GM20000 (cell line): ENCODE measurements at places on chromosomes 5 and 9.
A peak's percentile ranks its signal among the peaks of the same experiment; 100 is the strongest.

- DNase-seq, result peak; percentile 22
These were observed 1.1 kb downstream of the MTMR12 start for GRCh38 chr5:32311404-32312196.

GRCh38 chr9:95047452-95048224 lies 269.9 kb downstream of the FANCC start:
- DNase-seq, result peak; percentile 21

DNA sequence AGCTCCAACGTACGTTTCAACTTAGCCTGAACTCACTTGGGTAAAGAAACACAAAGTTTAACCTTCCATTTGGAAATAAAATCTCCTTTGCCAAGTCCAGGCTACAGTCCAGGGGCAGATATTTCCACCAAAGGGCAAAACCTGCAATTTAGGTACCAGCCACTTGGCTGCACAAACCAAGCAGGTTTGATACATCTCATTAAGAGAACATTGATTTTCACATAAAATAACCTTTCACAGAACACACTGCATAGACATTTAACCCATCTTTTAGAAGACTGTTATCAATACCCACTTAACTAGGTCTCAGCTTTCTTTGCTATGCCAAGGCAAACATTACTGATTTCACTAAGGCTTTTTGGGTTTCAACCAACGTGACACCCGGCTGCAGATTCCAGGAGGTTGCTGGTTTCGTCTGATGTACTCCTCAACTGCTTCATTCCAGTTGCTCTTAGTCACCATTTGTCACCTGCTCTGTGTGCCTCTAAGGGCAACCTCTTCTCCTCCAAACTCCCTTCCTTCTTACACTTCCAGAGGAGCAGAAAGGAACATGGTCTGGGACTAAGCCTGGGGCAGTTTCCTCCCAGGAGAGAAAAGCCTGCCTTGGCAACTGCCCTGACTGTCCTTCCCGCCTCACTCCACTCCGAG lies 67.1 kb downstream of the EPB41L4B start:
- no peak for DNase-seq

DNA sequence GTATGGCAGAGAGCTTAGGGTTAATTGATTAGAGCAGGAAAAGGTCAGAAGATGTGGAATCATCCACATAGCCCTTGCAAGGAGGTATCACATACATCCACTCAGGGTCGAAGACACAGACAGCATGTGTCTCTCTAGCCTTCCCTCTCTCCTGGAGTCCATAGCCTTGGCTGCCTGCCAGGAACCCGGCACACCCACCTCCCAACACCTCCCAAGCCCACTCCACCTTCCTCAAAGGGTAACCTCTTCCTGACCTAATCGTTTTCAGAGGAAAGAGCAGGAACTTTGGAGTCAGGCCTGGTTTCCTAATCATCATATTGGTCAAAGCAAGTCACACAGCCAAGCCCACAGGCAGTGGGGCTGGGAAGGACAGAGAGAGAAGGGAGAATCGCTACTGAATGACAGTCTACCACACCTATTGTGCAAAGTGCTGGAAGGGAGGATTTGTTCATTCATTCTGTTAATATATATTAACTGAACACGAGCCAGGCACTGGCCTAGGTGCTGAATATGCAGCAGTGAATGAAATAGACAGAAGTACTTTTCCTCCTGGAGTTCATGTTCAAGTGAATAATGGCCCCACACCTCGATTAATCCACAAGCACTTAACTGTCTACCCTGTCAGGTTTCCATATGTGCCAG lies 107.8 kb downstream of the KCNIP1 start:
- DNase-seq, result no peak

- no peak for DNase-seq
These were observed 5.9 kb downstream of the FAM163B start for GRCh38 chr9:133603135-133603927.

- DNase-seq, result peak; percentile 72
These were observed 22.0 kb downstream of the ENHO start for GRCh38 chr9:34500623-34501267.

DNA sequence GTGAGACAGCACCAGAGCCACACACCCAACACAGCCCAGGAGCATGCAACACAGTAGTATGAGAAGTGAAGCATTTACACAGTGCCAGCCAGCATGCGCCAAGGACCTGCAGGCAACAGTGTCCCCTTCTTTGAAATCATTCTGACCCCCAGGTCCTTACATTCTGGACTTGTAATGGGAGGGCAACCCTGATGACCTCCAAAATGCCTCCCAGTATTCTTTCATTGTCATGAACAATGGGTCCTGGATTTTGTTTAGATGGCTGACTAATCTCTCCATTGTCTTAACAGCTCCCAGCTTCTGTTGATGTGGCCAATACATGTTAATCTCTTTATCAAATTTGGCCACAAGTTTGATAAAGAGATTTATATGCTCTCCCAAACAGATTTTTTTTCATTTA lies 417.1 kb downstream of the DMRTA1 start:
- DNase-seq, result no peak

DNA sequence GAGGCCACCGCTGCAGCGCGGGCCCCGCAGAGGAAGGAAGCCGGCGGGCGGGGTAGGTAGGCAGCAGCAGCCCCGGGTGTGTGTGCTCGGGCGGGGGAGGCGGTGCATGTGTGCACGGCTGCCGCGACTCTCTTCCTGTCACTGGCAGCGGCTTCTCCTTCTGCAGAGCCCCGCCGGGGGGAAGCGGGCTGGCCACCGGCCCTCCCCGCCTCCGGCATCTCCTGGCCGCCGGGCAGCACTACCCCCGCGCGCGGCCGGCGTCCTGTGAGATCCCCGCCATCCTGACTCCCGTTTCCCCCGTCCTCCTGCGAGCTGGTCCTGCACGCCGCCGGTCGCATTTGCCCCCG lies 315 bp downstream of the PIK3R1 start:
- DNase-seq, result peak; percentile 85

DNA sequence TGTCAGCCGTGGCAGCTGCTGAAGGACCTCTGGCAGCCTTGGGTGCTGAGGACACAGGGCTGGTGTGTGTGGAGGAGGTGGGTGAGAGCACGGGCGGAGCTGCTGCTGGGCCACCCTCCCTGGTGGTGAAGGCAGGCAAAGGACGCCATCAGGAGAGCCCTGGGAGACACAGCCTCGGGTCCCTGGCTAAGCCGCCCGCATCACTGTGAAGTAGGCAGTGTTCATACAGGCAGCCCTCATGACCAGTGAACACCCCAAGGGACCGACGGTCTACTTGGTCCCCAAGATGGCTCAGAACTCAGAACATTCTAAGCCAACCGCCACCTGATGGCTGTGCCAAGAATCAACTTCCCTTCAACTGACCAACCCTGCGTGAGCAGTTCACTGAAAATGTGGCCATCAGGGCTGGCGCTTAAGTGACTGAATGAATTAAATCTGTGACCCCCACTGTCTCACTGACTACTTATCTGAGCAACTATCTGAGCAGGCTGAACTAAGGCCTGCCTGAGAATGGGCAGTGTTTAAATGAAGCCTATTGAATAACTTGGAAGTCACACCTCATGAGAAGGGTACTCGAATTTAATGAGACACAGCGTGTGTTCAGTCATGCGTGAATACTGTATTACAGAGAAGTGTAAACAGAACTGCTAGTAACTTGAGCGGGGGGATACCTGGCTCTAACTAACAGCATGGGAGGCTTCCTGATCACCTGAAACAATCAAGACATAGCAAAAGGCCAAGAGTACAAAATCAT lies 54.7 kb upstream of the SIMC1 start:
- no peak for DNase-seq

DNA sequence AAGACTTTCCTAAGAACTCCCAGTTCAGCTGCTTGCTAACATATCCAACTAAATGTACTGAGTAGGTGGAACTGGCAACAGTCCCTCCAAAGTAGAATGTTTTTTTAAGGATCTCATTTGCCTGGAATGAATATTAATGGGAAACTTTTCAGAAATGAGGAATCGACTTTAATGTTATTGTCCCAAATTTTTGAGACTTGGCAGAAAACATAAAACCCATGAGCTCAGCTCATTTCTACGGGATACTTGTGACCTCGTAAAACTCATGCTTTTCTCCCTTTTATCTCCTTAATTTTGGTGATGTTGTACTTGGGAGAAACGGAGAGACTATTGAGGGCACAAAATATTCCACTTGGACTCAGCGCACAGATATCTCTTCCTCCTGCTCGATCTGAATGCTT lies 296.8 kb downstream of the EBF1 start:
- no peak for DNase-seq
